ENCODE measurements at places on chromosomes 11 and 22.

DNA sequence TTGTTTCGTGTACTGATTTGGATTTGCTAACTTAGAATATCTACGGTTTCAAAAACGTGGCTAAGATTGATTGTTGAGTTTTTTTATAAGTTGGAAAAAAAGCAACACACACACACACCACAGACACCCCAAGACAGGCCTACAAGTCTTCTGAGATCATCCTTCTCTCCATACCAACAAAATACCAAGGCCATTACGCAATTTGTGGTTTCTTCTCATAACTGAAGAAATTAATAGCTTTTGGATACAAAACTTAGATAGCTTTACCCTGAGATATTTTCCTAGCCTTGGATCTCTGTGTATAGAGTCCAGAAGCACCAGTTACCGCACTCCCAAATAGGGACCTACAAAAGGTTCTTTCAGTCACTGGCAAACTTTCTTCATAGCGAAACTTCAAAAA lies 113.6 kb downstream of the SIK3 start:
- no peak for DNase-seq

DNA sequence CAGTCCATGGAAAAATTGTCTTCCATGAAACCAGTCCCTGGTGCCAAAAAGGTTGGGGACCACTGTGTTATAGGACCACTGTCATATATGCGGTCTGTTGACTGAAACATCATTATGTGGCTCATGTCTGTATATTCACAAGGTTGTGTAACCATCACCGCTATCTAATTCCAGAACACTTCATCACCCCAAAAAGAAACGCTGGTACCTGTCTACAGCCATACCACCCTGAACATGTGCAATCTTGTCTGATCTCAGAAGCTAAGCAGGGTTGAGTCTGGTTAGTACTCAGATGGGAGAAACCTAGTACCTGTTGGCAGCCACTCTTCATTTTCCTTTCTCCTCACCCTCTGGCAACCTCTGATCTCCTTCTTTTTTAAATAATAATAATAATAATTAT lies 12.9 kb upstream of the PIK3IP1 start:
- no peak for DNase-seq

GRCh38 chr11:26901162-26901561 lies 92.8 kb upstream of the FIBIN start:
- DNase-seq = no peak

- DNase-seq = no peak
Measured at GRCh38 chr22:44893731-44894080, 116.1 kb downstream of the PHF21B start.

DNA sequence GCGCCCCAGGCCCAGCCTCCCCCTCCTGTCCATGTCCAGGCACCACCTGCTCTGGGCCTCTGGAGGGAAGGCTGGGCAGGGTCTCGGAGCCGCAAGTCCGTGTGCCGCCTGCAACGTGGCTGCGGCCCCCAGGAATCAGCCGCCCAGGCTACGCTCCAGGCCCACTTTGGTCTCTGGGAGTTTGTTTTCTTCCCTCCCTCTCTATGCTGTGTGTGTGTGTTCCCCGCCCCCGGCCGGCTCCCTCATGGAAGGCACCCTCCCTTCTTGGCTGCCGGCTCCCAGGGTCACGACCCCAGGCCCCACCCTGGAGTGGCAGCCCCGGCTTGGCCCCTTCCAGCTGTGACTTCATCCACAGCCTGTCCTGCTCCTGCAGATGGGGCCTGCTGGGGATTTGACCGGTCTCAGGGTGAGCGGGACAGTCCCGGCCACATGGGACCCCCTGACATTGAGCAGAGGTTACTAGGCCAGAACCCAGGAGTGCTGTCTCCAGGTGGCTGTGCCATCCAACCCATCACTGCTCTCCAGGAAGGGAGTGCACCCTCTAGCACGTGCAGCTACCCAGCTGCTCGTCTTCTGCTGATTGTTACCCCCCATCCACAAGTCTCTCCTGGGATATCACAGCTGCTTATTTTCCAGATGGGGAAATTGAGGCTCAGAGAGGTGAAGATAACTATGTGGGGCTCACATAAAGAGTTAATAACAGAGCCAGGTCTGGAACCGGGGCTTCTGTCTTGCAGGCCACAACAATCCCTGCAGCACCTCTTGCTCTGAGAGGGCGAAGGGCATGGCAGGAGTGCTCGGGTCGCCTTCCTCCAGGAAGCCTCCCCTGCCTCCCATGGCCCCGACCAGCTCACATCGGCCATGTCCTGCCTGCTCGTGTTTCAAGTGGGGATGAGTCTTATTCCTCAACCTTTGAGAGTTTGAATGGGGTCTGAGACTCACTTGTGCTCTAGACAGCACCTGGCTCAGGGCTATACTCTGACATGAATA lies 2.8 kb upstream of the LIF start:
- no peak for DNase-seq

- no peak for DNase-seq
Measured at GRCh38 chr11:125111001-125111342, 454 bp downstream of the TMEM218 start.

DNA sequence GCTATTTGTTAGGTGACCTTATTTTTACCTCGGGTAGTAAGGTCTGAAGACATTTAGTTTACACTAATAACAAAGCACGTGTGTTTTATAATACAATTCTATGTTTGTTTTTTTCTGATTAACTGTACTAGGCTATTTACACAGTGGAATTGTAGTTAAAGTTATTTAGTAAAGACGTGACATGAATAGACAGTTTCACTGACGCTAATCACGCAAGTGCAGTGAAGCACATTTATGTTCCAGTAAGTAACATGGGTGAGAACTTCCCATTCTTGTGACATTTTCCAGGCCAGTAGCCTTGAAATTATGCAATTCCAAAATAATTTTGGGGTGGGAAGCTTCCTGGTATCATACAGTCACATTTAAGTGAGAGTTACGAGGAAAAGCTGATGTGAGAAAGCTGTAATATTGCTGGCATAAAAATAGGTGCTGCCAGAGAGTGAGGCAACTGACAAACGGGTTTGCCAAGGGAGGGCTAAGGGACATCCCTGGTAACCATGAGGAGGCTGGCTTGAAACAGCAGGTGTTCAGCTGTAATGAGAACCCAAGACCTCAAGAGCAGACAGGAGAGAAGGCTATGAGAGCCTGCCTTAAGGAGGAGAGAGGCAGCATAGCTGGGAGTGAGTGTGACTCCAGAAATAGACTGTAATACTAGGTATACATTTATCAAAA lies 378.8 kb downstream of the DCDC1 start:
- no peak for DNase-seq

All from posterior cingulate gyrus (tissue), 11 donors.